ENCODE measurements at places on chromosomes 2 and 18.

- no peak for DNase-seq
These were observed 77.3 kb downstream of the QPCT start for GRCh38 chr2:37421686-37422085.

DNA sequence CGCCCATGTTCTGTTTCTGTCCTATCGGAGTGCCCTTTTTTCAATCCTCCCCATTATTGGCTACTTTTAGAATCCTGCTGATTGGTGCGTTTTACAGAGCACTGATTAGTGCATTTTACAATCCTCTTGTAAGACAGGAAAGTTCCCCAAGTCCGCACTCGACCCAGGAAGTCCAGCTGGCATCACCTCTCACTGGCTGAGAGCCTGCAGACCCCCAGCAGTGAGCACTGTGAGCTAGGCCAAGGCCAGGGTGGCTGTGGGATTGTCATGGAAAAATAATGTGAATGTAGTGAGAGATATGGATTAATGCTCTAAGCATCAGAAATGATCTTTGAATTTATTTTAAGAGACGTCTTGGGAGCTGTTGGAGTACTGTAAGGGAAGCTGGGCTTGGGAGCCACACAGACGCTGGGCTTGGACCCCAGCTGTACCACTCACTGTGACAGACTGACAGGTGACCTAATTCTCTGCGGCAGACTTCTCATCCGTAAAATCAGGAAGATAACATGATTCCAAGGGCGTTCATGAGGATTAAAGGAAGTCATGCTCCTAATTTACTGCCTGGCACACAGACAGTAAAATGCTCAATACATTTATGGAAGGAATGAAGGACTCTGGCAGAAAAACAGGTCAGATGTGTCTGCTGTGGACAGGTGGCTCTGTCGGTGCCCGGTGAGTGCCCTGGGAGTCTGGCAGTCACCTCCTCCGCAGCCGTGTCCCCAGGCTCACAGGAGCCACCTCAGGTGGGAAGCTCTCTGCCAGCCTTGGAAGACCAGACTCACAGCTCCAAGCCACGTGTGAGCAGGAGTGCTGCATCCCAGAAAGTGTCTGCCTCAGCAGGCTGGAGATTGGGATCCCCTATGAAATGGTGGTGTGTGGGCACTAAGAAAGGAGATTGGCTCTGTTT is 105.5 kb downstream of the FAM168B start:
- no peak for DNase-seq

DNA sequence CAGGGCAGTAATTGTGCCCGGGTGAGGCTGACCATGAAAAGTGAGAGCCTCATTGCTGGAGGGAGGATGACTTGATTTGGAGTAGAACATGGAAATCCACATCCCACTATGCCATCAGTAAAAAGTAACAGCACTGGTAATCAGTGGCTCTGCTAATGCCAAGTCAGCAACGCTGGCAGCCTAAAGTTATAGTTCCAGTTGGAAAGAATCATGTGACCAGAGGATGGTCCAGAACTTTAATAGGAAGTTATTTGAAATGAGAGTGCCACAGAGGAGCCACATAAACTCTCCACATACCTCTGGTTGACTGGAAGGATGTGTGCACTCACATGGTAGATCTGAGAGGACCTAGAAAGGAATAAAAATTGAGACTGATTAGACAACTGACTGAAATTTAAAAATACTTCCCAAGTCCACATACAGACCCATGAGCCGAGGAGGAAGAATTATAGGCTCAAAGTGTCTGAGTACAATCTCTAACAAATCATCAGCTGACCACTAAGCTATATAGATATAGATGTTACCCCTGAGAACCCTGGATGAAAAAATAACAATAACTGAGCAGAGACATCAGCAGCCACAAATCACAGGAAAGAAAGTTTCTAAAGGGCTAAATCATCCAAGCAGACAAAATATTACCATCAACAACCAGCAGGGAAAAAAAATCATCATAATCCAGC is 346.8 kb downstream of the STK39 start:
- no peak for DNase-seq

DNA sequence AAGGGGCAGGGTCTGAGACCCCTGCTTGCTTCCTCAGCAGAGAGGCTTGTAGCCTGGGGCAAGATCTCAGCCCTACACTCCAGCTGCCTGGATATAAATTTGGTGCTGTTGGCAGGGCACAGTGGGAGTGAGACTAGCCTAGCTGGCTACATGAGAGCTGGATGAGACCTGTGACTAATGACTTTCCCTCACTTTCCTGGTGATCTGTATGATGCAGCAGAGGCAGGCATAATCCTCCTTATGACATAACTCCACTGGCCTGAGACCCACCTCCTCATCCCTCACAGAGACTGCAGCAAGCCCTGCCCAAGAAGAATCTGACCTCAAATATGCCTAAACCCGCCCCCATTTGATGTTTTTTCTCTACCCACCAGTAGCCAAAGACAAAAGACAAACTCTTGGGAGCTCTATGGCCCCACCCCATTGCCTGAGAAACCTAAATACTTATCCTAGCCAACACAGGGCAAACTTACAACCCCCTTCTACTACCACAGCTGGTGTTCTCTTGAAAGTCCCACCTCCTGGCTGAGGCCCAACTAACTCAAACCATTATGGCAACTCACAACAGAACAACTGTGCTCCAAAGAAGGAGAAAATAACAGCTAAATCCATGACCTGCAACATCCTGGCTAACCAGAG is 102.7 kb downstream of the NR4A2 start:
- DNase-seq: no peak

GRCh38 chr2:24107-24506 is 22.2 kb downstream of the FAM110C start:
- DNase-seq: no peak

DNA sequence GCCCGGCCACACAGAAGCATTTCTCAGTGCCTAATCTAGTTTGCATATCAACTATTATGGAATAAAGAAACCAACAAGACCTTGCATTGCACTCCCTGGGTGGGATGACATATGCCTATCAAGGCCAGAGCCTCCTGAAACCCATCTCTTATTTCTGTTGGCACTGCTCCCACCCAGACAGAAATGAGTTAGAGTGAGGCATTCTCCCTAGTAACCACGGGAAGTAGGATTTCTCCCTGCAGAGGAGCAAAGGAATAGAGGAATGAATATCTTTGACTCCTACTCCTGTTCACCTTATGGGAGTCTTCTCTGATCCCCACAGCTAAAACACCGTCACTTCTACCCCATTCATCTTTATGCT is 24.2 kb upstream of the SCYGR1 start:
- no peak for DNase-seq

DNA sequence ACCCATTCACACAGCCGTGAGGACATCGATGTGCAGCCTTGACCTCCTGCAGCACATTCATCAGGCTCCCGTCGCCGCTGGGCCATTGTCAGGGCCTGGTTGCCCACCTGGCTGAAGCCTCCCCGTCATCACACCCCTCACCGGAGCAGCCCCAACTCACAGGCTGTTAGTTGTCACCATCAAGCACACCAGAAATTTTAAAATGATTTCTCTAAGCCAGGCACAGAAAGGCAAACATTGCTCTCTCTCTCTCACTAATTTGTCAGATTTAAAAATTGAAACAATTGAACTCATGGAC is 167.1 kb downstream of the RTP5 start:
- DNase-seq: no peak

DNA sequence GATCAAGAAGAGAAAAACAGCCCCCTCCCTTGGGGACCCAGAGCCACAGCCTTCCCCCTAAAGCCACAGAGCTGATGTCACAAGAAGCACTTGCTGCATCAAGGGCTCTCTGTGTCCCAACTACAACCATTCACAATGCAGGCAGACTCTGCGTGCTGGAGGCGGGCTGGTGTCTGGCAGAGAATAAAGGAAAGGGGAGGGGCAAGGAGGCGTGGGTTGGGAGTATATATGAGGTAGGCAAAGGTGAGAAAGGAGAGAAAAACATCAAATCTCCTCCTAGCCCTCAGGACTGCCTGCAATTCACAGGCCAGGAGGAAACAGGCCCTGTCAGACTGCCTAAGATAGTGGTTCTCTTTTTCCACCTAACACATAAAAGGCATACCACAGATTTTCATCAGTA is 48.8 kb upstream of the IHH start:
- DNase-seq: peak; percentile 22

GRCh38 chr2:23824777-23825212 is 102.1 kb downstream of the ATAD2B start:
- DNase-seq: peak; percentile 78

DNA sequence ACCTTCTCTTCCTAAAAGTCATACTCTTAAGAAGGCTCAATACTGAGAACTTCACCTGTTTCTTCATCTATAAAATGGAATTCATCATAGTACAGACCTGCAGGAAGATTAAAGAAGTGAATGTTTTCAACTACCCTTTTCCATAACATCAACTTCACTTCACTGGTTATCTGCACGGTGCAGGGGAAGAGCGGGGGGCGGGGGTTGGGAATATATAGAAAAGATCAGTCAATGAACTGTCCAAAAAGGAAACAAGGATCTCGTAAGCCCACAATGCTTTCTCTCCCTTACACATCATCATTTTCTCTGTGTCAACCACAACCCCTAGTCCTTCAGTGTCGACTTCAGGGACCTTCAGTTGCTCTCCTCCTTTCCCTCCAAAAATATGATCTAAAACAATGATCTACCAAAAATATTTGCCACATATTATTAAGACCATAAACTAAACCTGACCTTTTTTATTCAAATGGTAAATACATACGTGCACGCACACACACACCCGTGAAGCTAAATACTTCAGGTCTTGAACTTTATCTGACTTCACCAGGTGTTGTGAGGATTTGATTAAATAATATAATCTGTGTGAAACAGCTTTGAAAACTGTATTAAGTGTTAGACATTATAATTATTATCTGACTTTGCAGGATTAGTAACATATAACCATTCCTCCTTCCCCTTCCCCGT is 4.9 kb downstream of the MBOAT2 start:
- no peak for DNase-seq

- DNase-seq: no peak
These were observed 6.1 kb downstream of the NCAPH start for GRCh38 chr2:96341641-96342040.

GRCh38 chr2:217707131-217707611 is 295.6 kb downstream of the TNS1 start:
- DNase-seq: no peak

GRCh38 chr2:103284750-103285149 is 522.9 kb downstream of the TMEM182 start:
- no peak for DNase-seq

DNA sequence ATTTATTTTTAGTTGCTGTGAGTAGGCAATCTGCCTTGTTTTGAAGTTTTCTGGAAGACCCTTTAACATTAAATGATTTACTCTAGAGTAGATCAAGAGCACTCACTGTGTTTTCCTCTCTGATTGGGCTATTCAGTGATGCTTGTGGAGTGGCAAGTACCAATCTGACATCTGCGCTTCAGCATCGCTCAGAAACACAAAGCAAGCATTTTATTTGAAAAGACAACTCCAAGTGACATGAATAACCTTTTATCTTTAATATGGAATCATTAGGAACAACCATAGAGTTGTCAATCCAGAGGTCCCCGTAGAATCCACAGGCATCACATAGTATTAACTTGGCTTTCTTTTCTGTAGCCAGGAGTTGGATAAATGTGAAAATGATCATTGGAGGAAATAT is 114.7 kb downstream of the CPS1 start:
- DNase-seq: no peak

DNA sequence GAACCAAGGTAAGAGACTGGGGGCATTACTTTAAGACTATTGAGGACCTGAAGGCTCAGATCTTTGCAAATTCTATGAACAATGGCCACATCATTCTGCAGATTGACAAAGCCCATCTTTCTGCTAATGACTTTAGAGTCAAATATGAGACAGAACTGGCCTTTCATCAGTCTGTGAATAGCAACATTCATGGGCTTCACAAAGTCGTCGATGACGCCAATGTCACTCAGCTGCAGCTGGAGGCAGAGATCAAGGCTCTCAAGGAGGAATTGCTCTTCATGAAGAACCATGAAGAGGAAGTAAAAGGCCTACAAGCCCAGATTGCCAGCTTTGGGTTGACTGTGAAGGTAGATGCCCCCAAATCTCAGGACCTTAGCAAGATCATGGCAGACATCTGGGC is 43.8 kb upstream of the SLC4A10 start:
- DNase-seq: no peak

- no peak for DNase-seq
These were observed 233.2 kb downstream of the ACKR3 start for GRCh38 chr2:236802862-236803261.

DNA sequence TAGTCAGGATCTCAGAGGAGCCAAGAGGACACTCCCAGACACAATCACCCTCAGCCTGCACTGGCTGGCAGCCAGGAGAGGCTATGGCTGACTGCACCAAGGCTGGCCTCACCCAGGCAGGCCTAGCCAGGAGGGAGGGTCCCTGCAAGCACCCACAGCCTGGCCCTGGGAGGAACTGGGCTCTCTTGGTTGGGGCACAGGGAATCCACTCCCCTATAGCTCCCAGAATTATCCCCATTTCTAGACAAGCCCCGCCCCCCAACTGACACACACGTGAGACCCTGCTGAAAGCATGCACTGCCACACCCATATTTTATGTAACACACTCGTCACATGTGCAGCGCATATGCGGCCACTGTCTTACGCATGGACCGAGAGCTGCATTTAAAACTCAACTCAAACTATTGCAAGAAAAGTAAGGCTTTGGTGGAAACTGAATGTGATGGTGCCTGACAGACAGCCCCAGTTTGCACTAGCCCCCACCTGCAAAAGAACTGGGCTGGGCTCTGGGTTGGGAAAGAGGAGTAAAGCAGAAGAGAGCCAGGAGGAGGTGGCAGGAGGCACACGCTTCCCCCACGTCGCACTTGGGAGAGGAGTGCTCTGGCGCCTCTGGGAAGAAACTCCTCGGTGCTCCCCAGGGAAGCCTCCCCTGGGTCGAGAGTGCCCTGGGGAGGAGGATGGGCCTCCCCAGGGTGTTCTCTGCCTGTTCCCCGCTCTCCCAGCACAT is 28.9 kb upstream of the ARHGEF4 start:
- DNase-seq: no peak

- no peak for DNase-seq
These were observed 48.9 kb downstream of the FRZB start for GRCh38 chr2:182817558-182817957.

DNA sequence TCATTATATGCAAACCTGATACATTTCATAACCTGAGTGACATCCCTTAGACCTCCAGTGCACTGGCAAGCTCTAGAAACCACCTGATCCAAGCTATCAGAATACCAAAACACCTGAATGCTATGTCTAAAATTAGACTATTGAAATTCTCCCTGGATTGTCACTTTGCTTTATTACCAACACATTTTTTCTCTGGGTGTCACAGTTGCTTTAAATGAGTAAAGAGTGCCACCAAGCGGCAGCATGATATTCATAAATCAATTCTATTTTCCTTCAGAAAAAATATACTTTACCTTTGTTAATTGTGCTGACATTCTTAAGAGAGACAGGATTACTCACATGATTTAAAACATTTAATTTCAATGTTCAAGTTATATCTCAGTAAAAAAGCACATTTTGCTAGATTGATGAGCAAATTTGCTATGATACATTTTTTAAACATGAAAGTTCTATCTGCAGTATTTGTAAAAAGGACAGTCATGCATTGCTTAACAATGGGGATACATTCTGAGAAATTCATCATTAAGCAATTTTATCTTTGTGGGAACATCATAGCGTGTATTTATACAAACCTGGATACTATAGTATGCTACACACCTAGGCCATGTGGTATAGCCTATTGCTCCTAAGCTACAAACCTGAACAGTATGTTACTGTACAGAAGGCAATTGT is 338.4 kb upstream of the SLC39A10 start:
- DNase-seq: peak; percentile 63
